AG09309 (cell line): ENCODE measurements at places on chromosomes 7 and 10.
A peak's percentile ranks its signal among the peaks of the same experiment; 100 is the strongest.

DNA sequence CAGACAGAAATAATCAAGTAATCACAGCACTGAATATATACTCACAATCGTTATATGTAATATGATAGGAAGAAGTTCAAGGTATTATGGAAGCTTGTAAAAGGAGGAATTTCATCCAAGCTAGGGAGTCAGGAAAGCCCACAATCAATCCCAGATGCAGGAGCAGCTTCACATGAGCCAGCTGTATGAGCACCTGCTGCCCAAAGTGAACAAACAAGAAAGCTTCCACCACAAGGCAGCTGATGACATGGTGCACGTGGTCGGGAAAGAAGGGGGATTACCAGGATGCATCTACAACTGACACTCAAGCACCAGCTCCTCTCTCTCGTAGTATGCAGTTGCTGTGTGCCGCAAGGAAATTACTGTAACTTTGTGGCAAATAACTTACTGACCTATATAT, 225.2 kb downstream of the XPNPEP1 start:
- no peak for DNase-seq

DNA sequence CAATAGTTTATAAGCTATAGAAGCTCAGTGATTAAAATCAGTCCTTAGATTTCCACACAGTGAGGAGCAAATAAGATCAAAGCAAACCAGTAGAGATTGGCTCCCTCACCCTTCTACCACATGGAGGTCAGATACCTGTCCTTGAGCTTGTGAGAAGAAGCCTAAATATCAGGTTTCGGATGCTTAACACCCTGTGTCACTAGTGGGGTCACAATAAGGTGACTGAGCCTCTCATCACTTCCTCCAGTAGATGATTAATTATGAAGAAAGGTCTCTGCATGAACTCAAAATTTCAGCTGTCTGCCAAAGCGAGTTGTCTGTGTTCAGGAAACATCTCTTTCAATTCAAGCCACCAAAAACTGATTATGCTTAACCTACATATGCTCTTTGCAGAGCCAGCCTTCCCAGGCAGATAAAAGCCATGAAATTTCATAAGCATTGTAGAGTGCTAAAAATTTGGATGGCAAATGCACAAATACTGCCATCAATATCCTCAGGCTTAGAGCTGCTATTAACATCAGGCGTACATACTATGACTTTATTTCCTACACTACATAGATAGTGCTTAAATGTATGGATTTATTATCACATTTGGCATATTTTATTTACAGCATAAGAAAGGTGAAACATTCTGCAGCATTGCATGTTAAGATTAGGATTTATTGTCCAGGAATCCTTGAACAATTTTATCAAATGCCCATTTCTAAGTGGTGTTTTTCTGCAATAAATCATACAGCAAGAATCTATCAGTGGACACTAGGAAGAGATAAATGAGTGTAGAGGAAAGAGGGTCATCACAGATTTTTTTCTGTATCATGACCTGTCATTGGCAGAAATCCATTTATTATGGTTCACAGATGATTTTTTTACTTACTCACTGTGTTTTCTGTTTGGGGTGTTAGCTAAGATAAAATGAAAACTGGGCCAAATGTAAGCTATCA, 285.1 kb upstream of the SP8 start:
- DNase-seq = no peak

- DNase-seq = no peak
Measured at GRCh38 chr7:42278344-42278743, 41.3 kb upstream of the GLI3 start.

GRCh38 chr10:50510517-50511473, 113.0 kb downstream of the SGMS1 start:
- DNase-seq = no peak

GRCh38 chr7:34128762-34129161, 223.4 kb downstream of the BMPER start:
- DNase-seq = peak; percentile 60

DNA sequence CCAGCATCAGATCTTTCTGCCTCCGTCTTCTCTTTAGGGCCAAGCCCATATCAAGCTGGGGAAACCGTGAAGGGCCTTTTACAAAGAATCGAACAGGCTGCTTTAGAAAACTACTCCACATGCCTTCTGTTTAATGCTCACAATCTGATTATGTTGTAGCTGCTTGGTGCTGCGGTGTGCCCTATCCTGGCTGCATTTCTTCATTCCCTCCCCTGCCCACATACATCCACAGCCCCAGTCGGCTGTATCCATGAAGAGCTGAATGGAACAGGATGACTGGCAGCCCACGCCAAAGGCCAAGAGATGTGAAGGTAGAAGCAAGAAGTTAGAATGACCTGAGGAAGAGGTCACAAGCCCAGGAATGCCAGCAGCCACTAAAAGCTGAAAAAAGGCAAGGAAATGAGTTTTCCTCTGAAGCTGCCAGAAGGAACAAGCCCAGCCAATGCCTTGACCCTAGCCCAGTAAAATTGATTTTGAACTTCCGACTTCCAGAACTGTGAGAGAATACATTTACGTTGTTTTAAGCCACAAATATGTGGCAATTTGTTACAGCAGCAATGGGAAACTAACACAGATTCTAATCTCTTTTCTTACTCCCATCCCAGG, 22.2 kb downstream of the TAS2R41 start:
- no peak for DNase-seq

- DNase-seq = no peak
Measured at GRCh38 chr7:47379629-47380324, 202.1 kb downstream of the TNS3 start.

DNA sequence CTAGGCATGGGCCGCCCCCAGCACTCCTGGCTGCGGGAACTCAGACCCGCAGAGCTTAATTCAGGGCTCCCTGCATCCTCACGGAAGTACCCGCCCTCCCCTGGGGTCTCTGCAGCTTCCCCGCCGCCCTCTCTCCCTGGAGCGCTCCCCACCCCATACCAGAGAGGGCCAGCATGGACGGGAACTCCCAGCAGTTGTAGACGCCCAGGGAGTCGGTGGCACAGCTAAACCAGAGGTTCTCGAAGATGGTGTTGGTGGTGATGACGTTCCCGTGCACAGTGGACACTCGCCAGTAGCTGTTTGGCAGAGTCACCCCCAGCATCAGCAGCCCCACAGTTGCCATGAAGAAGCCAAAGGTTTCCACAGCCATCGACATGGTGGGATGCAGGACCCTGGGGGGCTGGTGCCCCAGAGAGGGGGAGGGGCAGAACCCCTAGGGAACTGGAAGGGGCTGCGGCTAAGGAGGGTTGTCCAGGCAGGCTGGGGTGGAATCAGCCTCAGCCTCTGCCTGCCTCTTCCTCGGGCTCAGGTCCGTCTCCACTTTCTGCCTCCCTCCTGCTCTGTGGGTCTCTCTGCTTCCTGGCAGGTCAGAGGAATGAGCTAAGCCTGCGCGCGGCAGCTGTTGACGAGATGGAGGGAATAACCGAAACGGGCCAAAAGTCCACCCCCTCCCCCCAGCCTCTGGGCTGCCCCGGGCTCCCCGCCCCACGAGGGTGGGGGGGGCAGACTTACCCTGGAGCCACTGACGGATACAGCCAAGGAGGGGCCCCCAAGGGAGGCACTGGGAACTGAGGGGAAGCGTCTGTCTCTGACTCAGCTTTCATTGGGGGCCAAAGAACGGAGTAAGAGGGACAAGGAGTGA, at the start of gene CLDN15:
Gene CLDN15, minus strand, starts transcription at position 597 of the 862 bp plus-strand sequence. Its CDS starts 221 bp downstream, at position 376.
- no peak for DNase-seq

DNA sequence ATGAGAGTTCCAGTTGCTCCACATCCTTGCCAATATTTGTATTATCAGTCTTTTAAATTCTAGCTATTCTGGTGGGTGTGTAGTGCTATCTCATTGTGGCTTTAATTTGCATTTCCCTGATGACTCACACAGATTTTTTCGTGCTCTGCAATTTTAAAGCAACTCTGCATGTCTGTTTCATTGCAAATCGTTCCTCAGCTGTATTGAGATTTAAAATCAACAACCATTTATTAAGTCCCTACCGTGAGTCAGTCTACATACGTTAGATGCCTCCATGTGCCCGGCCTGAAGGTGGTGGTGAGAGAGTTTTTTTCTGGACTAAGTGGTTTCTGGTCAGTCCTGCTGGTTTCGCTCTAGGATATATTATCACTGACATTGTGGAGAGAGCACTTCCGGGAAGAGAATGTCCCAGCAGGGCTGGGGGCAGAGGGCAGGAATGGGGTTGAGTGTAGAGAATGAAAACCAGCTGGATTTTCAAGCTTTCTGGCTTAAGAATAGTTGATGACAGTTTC, 8.4 kb upstream of the HYCC1 start:
- peak; percentile 61 for DNase-seq

- no peak for DNase-seq
Measured at GRCh38 chr10:36177071-36177470, 535.0 kb upstream of the FZD8 start.

- DNase-seq = no peak
Measured at GRCh38 chr7:11548532-11548931, 283.5 kb downstream of the THSD7A start.

DNA sequence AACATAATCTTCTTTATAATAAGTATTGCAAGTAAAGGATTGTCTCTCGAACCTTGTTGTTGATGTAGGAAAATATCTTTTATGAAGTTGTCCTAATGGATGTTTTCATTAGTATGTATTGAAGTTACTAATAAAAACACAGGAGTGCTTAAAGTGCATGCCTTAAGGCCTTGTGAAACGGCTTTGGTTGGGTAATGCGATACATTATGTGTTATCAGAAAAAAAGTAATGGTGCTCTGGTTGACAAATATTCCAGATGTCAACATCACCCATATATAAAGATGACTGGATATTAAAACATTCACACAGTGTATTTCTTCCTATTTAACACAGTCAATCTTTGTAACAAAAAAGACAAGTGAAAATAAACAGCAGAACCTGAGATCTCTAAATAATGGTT, 310.7 kb downstream of the PRKG1 start:
- no peak for DNase-seq

DNA sequence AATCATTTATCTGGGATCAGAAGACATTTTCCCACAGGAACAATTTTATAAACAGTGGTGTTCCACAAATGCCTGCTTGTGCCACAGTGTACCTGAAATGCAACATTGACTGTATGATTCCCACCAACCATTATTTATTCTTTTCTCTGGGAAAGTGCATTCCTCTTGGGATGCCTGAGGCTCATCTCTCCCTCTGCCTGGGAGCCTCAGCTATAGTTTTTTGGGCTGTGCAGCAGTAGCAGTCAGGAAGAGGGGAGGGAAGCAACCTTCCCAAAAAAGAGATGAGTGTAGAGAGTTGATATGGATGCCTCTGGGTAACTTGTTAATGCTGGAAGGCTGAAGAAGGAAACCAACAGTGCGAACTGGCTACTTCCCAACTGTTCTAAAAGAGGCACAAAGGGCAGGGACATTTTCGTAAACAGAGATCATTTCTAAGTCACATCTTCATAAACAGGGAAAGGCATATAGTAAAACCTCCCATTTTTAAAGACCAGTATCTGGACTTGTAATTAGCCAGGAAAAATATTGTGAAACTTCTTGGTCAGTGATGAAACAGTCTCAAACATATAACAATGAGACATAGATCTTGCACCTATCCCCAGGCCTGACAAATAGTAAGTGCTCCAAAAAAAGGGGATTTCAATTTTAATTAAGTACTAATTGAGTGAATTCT, 1.4 kb upstream of the CALD1 start:
- DNase-seq = no peak

DNA sequence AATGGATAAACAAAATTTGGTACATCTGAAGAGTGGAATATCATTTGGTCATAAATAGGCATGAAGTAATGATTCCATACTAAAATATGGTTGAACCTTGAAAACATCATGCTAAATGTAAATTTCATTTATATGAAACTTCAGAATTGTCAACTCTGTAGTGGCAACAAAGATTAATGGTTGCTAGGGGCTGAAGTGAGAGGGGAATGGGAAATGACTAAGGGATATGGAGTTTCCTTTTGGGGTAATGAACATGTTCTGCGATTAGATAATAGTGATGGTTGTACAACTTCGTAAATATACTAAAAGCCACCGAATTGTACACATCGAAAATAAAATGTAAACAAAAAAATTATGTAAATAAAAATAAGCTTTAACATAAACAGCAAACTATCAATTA, 384.1 kb upstream of the STEAP1 start:
- DNase-seq = no peak

GRCh38 chr10:73017955-73018480, 63.4 kb upstream of the PLA2G12B start:
- no peak for DNase-seq

DNA sequence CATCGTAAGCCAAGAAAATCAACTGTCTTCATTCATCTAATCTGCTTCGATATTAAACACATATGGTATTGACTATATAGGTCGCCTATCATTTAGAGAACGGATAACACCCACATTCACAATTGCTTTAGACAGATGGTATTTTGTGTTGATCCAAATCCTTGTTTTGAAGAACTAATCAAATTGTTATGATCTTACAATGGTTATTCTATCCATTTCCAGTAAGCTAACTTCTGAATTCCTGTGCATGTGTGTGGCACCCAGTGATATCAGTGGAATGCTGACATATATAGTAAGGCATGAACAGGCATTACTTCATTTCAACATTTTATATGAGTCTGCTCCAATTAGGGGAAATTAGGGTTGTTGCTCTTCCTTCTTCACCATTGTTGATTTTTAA, 98.8 kb downstream of the SEMA3E start:
- no peak for DNase-seq

DNA sequence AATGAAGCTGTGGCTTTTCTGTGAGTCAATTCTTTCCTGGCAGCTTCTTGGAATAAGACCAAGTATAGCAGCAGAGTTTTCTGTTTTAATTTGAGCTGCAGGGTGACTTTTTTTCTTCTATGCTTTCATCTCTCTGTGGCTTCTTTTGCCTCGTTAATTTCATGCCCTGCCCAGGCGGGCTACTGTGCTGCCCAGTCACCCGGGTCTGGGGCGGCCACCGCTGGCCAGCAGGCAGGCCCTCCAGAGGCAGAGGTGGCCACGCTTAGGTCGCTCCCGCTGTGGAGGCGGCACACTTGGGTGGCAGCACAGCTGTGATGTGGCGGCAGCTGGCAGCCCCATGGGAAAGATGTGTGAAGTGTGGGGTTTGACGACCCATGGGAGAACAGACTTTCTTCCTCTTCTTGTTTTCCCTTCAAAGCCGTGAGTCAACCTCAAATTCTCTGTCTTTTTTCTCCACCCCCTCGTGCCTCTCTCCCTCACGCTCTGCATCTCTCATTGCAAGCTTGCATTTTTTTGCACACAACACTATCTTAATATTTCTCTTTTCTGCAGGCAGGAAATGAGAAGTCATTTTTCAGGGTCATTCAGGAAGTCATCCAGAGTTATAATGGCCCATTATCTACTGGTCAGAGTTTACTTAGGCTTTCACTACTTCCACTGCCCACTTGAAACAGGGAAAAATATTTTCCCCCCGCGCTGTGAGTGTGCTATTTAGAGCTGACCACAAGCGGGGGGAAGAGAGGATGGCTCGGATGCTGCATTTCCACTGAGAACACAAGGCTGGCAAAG, 67.8 kb downstream of the EGFR start:
- peak; percentile 61 for DNase-seq

- DNase-seq = no peak
Measured at GRCh38 chr10:24551161-24551560, 172.5 kb downstream of the ARHGAP21 start.

- no peak for DNase-seq
Measured at GRCh38 chr7:93359520-93360198, 127.5 kb downstream of the VPS50 start.

DNA sequence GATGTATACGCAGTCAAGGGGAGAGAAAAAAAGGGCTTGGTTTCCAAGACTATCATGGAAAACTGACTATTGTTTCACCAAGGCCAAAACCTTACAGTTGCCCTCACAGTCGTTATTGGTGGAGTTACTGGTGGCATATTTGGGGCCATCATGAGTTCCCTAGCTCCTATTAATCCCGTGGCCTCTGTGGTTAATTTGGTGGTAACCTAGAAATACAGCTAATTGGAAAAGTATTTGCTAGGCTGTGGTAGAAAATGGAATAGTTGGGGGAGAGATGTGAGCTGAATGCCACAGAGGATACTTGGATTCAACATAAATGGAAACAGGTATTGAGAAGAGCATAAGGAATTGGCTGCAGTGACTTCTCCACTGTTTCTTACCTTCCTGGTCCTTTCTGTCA, 450.7 kb downstream of the KCNMA1 start:
- DNase-seq = no peak
